Central memory CD8-positive, alpha-beta T cell (primary cell): ENCODE measurements at places on chromosomes 11 and 22.

- H3K4me1 ChIP-seq = no peaks in the 10 kb centered on the region
- no peak overlapping the region for H3K27ac ChIP-seq
- DNase-seq = no peak
- no peak overlapping the region for H3K4me3 ChIP-seq
- peaks cover 10% of the 10 kb centered on the region for H3K27me3 ChIP-seq
- H3K36me3 ChIP-seq = no peaks in the 10 kb centered on the region
Observed at GRCh38 chr11:95521133-95521542, 268.4 kb downstream of the FAM76B start.

DNA sequence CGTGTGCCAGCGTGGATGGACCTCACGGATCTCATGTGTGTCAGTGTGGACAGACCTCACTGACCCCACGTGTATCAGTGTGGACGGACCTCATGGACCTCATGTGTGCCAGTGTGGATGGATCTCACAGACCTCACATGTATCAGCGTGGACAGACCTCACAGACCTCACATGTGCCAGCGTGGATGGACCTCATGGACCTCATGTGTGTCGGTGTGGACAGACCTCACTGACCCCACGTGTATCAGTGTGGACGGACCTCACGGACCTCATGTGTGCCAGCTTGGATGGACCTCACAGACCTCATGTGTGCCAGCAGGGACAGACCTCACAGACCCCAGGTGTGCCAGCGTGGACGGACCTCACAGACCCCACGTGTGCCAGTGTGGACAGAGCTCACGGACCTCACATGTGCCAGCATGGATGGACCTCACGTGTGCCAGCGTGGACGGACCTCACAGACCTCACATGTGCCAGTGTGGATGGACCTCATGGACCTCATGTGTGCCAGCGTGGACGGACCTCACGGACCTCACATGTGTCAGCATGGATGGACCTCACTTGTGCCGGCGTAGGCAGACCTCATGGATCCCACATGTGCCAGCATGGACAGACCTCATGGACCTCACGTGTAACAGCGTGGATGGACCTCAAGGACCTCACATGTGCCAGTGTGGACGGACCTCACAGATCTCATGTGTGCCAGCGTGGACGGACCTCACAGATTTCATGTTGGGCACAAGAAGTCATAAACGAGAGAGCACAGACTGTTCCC lies 18.2 kb downstream of the TTLL8 start:
- H3K36me3 ChIP-seq = peaks cover 1% of the 10 kb centered on the region
- H3K27me3 ChIP-seq = peaks cover 38% of the 10 kb centered on the region
- H3K27ac ChIP-seq = no peak overlapping the region
- no peak for DNase-seq

DNA sequence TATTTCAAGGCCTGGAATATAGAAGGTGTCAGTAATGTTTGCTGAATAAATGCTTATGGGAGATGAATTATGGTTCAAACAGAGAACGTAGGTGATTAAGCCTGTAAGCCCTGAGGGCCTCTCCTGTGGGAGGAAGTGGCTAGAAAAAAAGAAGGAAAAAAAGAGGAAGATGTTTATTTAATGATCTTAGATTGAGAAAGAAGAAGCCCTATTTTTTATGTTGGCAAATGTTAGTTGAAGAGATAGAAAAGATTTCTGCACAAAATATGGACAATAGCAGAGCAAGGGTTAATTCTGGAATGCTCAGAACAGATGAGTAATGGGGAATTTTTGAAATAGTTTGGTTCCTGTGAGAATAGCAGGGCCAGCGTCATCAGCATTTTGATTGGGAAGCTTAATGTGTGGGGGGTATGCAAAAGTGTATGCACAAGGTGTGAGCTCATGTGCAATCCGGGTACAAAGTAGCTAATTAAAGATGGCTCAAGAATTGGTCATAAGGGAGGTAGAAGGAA lies 95.7 kb downstream of the TEAD1 start:
- DNase-seq = no peak
- peaks cover 15% of the 10 kb centered on the region for H3K27me3 ChIP-seq
- H3K4me1 ChIP-seq = peaks cover 5% of the 10 kb centered on the region
- H3K27ac ChIP-seq = no peak overlapping the region

- no peaks in the 10 kb centered on the region for H3K4me1 ChIP-seq
- no peak overlapping the region for H3K27ac ChIP-seq
- DNase-seq = no peak
- peaks cover 3% of the 10 kb centered on the region for H3K36me3 ChIP-seq
Observed at GRCh38 chr22:44297470-44298061, 15.2 kb downstream of the SHISAL1 start.

GRCh38 chr11:133531971-133532651 lies at the start of gene OPCML:
TSS of gene OPCML (minus strand) at chr11:133532501.
- no peaks in the 10 kb centered on the region for H3K4me1 ChIP-seq
- no peak within 1 kb of the TSS for H3K27ac ChIP-seq
- peaks cover 55% of the 10 kb centered on the region for H3K27me3 ChIP-seq
- no peak for DNase-seq

DNA sequence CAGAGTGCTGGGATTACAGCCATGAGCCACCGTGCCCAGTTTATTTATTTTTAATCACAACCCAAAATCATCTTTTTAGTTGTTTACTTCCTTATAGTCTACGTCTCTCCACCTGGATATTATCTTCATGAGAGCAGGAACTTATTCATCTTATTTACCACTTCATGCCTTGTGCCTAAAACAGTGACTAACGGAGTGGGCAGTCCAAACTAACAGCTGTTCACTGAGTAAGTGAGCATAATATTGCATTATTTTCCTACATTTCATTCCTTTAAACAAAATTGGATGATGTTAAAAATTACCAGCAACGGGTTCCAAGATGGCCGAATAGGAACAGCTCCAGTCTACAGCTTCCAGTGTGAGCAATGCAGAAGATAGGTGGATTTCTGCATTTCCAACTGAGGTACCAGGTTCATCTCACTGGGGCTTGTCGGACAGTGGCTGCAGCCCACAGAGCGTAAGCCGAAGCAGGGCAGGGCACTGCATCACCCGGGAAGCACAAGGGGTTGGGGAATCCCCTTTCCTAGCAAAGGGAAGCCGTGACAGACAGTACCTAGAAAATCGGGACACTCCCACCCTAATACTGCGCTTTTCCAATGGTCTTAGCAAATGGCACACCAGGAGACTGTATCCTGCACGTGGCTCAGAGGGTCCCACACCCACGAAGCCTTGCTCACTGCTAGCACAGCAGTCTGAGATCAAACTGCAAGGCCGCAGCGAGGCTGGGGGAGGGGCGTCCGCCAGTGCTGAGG lies 14.1 kb downstream of the TMEM123 start:
- peaks cover 56% of the 10 kb centered on the region for H3K4me1 ChIP-seq
- DNase-seq = no peak
- no peaks in the 10 kb centered on the region for H3K27me3 ChIP-seq
- H3K36me3 ChIP-seq = peaks cover 16% of the 10 kb centered on the region
